ENCODE measurements at places on chromosomes 3 and 15.

GRCh38 chr3:83453056-83453455, 1505.7 kb upstream of the CADM2 start:
- no peak for DNase-seq

DNA sequence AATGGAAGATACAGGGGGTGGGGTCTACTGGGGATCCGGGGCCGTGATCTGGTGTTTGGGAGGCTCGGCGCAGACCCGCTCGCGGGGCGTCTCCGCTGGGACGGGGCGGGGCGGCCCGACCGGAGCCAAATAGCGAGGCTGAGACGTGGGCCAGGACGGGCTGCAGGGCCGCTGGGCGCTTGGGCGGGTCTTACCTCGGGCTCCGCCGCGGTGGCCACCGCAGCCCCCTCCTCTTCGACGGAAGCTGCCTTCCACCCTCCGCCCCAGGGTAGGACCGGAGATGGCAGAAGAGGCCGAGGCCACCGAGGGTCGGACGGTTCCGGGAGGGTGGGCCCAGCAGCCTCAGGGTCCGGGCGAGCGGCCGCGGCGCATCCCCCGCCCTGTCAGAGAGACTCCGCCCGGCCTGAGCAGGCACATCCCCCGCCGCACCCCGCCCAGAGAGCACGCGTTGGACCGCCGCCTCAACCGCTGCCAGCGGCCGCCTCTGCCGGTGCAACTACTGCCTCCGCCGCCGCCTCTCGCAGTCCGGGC, 399 bp downstream of the MYO9A start:
- DNase-seq = no peak

DNA sequence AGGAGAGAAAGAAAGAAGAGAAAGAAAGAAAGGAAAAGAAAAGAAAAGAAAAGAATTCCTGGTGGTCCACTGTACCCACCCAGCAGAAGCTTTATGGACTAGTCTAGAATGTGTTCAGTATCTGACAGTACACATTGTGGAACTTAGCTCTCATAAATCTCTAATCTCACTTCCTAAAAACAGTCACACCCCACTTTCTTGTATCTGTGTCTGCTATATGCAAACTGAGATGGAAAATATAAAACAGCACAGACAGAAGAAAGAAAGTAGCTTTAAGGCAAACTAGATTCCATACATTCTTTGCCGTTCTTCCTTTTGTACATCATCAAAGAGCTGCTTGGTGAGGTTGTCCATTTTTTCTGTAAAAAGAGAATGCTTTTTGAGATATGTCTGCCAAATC, 41.1 kb upstream of the GNB5 start:
- DNase-seq = no peak

- no peak for DNase-seq
Measured at GRCh38 chr3:171874879-171875278, 31.7 kb downstream of the TMEM212 start.

DNA sequence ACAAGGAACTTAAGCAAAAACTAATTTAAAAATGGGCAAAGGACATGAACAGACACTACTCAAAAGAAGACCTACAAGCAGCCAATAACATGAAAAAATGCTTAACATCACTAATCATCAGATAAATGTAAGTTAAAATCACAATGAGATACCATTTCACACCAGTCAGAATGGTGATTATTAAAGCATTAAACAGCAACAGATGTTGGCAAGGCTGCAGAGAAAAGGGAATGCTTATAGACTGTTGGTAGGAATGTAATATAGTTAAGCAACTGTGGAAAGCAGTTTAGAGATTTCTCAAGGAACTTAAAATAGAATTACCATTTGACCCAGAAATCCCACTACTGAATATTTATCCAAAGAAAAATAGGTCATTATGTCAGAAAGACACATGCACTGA, 482.2 kb downstream of the SQOR start:
- DNase-seq = no peak
